CD4-positive, alpha-beta T cell treated with Interleukin-21 for 1 hour (primary cell): ENCODE measurements at places on chromosomes 7 and 10.

DNA sequence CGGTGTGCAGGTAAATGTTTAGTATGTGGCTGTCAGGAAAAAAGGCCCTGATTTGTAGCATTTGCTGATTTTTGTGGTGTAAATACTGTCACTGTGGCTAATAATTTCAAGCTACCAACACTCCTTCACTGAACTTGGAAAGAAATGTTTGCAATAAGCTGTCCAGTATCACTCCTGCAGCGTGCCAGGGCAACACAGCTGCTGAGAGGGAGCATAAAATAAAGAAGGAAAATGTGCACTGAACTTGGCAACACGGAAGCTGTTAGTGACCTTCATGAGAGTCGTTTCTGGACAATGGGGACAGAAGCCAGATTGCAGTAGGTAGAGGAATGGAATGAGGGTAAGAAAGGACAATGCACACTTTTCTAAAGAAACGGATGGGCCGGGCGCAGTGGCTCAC is 37.9 kb upstream of the FHIP2A start:
- no peak for DNase-seq

GRCh38 chr7:98713165-98713810 is 96.2 kb downstream of the NPTX2 start:
- DNase-seq: no peak

DNA sequence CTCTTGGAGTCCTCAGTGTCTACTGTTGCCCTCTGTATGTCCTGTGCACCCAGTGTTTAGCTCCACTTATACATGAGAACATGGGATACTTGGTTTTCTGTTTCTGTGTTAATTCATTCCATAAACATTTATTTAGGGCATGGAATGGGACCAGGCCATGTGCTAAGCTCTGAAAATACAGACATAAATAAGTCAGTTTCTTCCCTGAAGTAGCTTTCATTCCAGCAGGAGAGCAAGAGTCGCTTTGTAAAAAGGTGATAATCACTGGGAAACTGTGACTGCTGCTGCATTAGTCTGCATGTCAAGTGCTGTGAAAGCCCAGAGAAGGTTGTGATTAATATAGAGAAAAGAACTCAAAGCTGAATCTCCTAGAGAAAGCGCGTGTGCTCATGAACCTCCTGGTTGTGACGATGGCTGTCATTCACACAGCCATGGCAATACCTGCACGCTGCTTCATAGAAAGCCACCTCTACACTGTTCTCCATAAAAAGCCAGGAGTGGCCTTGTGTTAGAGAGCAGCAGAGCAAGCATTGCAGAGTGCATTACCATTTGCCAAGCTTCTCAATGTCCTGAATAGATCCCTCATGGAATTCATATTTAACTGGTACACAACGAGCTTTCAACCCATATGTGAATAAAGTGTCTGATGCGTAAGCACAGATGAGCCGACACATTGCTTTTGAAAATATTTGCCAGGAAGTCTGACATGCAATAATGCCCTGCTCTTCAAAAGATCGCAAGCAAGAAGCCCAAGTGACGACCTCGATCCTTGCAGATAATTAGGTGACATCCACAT is 30.6 kb upstream of the PITRM1 start:
- DNase-seq: no peak

- DNase-seq: no peak
These were observed 17.3 kb upstream of the INPP5A start for GRCh38 chr10:132520177-132520811.

- DNase-seq: no peak
These were observed 365.9 kb upstream of the IGFBP3 start for GRCh38 chr7:46286957-46287356.

DNA sequence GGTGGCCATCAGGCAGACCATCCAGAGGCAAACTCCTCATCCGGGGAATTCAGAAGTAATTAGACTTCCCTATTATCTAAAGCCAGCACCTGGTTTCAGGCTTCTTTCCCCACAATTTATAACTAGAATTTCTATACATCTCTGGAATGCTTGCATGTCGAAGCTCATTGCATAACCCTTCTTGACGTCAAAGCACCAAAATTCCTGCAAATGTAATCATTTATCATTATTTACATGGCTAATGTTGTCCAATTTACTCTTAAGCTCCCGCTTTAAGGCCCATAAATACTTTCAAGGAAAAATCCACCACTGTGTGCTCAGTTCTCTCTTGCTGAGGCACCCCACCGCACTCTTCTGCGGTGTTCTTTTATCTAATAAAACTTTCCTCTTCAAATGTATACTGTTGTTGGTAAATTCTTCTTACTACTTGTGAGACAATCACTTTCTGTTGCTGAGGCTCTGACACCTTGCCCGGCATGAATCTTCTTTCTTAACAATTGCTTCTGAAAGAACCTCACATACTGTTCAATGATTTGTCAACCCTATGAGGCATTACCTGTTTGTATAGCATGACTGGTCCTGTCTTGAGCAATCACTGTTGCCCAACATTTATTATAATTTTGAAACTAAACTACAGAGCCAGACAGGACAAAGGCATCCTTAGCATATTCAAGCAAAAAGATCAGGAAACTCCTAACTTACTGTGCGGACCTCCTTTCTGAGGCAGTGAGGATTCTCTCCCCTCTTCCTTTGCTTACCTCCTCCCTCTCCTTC is 17.4 kb upstream of the GPR141 start:
- DNase-seq: no peak

- DNase-seq: peak; percentile 77
These were observed at the start of gene IL2RA for GRCh38 chr10:6062101-6062771. Gene IL2RA (minus strand): TSS chr10:6062367. CDS start chr10:6062151, 216 bp downstream.

GRCh38 chr7:115293628-115294240 is 371.8 kb downstream of the MDFIC start:
- no peak for DNase-seq

DNA sequence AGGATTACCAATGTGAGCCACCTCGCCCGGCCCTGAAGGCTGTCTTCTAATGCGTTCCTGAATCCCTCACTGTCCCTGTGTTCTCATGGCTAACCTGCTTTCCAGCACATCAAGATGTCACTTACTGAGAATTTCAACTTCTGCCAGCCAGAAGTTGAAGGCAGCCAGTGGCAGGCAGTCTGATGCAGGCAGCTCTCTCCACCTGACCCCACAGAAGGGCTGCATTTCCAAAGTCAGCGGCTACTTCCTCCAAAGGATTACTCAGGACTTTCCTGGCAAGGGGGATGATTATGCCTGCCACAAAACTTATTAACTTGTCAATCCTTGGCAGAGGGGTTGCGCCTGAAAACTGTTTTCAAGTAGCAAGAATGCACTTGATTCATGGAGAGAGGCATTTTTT is 1219.4 kb downstream of the TYW1 start:
- DNase-seq: no peak

DNA sequence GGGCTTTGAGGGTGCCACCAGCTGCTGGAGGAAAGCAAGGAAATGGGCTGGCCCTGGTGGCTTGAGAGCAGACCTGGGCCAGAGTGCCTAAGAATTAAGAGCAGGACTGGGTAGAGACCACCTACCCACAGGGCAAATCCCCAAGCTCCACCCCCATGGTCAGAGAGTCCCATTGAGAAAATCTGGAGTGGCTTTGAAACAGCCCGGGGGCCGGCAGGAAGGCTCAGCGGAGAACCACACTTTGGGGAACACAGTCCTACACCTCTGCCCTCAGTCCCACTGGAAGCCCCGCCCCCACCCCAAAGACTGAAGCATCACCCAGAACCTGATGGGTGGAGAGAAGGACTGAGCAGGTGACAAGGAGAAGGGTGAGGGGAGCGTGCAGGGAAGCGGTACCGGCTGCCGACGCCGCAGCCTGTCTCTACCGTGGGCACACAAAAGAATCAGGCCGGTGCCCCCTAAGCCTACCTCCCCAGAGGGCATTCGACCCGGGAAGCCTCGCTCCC is 3.6 kb downstream of the SMARCD3 start:
- DNase-seq: no peak

GRCh38 chr10:129601737-129602136 is 134.7 kb downstream of the MGMT start:
- DNase-seq: no peak

DNA sequence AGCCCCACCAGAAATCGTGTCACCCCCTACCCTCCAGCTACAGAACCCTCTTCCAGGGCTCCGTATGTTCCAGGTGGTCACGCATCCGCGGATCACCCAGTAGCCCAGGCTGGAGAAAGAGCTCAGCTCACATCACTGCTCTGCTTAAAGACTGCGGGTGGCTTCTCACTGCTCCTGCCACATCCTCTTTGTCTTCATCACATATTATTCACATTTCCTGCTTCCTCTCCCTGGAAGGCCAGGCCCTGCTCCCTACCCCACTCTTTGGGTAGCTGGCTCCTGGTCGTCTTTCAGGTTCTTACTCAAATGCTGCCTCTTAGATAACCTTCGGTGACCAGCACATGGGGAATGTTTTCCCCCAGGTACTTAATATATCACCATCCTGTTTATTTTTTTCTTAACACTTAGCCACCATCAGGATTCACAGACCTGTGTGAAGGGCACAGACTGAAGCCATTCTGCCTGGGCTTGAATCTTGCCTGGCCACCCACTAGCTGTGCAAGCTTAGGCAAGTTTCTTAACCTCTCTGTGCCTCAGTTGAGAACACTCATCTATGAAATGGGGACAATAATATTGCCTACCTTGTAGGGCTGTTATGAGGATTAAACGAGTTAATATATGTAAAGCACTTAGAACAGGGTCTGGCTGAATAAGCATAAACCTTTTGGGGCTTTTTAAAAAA is 307.8 kb downstream of the PRPF18 start:
- no peak for DNase-seq

GRCh38 chr10:123795196-123795780 is 96.3 kb downstream of the CPXM2 start:
- no peak for DNase-seq

- DNase-seq: no peak
These were observed 7.5 kb downstream of the STN1 start for GRCh38 chr10:103910442-103911012.

DNA sequence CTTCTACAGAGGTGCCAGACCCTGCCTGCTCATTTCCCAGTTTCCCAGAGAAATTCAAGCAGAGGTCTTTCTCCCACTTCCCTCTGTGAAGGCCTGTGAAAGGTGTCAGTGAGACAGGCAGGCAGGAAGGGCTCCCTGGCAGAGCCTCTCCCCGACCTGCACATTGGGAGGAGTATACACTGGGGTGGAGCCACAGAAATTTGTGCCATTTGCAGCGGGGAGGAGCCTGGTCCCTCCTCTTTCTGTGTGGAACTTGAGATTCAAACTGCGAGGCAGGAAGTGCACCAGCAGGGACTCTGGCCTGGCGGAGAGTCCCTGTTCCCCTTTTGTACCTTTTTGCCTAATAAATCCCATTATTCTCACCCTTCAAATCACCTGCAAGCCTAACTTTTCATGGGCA is 54.6 kb upstream of the OPN4 start:
- DNase-seq: no peak

- no peak for DNase-seq
These were observed 41.2 kb upstream of the C1QL3 start for GRCh38 chr10:16562891-16563290.

DNA sequence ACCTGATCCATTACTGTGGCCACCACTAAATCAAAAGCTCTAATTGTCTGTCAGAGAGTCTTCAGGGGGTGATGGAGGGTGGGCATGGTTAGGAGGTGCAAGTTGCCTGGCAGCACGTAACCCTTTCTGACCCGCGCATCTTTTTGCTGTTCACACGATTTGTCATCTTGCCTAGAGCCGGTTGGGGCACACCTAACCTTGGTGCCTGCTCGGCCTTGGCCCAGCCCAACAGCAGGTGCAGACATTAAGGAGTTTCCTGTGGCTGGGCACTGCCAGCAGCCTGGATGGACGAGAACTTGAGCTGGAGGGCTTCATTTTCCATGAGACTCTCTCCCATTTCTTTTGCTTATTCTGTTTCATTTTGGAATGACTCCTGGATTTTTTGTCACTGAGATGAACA is 41.0 kb upstream of the PTF1A start:
- no peak for DNase-seq

DNA sequence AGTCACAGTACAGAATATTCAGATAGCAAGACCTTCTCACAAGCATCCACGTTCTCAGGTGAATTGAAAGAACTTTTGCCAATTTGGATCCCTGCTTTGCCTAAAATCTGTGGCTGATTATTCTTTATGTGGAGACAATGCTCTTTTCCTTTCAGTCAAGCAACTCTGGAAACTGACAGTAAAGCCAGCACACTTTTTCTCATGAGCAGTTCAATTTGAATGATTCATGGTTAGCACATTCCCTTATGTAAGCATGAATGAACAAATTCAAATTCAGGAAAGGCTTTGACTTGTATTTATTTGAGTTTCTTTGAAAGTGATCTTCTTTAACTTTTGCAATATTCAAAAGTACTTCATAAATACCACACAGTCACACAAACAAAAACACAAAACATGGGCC is 57.6 kb downstream of the MEOX2 start:
- no peak for DNase-seq

DNA sequence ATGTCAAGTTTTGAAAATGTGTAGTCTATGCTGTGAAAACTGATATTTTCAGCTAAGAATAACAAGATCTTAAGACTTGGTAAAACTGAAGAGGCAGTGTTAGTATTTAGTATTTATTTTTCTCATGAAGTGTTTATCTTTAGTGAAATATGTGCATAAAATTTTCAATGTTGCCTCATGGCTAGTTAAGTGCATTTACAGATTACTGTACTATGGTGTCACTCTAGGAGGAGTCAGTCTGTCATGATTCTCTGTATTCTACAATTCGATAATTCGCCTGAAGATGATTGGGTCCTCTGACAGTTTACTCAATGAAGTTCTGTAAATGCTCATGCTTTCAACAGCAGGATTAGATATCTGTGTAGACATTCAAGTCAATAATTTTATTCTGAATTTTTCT is 488.1 kb upstream of the GRM3 start:
- DNase-seq: no peak

DNA sequence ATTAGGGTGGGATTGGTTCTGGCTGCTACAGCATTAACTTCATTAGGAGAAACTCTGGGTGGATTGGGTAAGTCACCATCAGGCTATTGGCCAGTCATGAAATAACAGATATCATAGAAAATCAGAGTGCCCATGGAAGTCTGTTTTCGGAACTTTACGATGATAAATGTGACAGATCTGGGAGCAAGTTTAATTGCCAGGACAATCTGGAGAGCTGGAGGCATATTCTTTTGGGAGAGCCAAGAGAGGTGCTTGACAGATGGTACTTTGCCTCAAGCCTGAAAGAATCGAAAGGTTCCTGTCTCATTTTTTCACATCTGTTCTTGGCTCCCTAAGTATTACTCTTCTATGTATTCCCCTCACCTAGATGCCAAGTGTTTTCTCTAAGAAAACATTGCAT is 369.9 kb downstream of the CNTNAP2 start:
- no peak for DNase-seq

GRCh38 chr7:119802147-119802546 is 470.8 kb upstream of the KCND2 start:
- no peak for DNase-seq

- DNase-seq: no peak
These were observed 2.1 kb upstream of the ADD3 start for GRCh38 chr10:110005719-110006118.

DNA sequence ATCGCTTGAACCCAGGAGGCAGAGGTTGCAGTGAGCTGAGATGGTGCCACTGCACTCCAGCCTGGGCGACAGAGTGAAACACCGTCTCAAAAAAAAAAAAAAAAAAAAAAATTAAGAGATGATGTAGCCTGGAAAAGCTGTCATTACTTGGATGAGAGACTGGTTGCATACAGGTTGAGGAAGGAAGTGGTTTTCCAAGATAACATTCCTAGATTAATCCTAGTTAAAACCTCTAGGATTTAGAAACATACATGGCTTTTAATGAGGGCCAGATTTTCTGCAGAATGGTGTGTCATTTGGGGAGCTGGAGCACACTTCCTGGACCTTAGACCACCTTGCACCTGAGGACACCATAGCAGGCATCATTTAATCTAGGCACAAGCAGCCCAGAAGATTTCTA is 17.8 kb downstream of the VWA2 start:
- DNase-seq: no peak
